ENCODE measurements at places on chromosomes 5 and 9.

GRCh38 chr5:78747705-78748359 is 99.3 kb upstream of the LHFPL2 start:
- no peak for DNase-seq

DNA sequence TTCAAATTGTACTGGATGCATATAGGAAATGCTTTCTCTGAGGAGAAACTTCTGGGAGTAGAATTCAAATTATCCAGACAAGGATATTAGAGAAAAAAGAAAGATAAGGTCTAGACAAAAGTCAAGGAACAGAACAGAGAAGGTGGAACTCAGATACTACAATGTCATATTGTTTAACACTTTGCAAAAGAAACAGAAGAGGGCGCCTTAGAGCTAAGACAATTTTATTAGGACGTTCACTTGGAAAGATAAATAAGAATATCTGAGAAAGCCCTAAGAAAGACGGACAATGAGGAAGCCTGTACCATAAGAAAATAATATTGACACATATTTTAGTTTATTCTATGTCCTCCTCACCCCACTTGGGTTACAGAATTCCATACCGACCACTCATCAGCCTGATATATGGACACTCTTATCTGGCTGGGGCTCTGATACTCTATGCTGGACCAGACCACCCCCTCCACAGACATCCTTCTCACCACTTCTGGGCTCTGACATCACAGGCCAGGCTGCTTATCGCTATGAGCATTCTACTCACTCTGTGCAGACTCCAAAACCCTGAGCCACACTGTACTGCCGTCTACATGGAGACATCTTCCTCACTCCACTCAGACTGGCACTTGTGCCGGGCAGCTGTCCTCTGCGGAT is 9.1 kb upstream of the AK3 start:
- no peak for DNase-seq

DNA sequence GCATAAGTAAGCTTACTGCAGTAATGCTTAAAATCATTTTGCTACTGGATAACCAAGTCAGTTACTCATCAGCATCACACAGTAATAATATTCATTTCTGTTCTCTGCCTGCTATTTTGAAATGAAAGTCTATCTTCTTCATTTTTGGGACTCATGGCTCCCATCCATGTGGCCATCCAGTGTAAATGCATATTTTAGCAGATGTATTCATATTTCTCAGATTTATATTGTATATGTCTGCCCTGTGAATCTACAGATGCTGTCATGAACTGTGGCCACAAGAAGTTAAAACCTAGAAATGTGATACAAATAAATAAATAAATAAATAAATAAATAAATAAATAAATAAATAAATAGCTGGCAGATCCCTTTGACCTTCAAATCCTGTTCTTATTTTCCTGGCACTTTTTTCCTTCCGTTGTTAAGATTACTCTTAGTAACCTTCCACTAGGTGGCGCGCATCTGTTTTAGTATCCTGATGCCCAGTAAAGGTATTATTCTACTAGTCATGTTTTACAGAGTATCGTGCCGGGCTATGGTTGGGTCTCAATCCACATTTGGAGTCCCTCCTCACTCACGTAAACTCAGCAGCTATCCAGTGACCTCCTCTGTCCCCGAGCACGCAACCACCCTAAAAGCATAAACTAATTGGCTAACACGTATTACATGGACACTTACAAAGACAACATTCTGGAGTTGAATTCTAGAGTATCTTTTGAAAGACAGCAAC is 79.2 kb upstream of the IL7R start:
- peak; percentile 60 for DNase-seq

- peak; percentile 27 for DNase-seq
These were observed at the start of gene ZNF462 for GRCh38 chr9:106862821-106863720. Gene ZNF462 (plus strand): TSS chr9:106863166. CDS start chr9:106923384, 60,218 bp downstream.

GRCh38 chr9:653856-654387 is 187.6 kb upstream of the DMRT1 start:
- DNase-seq, result no peak

GRCh38 chr9:94787266-94787665 is 60.8 kb downstream of the AOPEP start:
- DNase-seq, result no peak

DNA sequence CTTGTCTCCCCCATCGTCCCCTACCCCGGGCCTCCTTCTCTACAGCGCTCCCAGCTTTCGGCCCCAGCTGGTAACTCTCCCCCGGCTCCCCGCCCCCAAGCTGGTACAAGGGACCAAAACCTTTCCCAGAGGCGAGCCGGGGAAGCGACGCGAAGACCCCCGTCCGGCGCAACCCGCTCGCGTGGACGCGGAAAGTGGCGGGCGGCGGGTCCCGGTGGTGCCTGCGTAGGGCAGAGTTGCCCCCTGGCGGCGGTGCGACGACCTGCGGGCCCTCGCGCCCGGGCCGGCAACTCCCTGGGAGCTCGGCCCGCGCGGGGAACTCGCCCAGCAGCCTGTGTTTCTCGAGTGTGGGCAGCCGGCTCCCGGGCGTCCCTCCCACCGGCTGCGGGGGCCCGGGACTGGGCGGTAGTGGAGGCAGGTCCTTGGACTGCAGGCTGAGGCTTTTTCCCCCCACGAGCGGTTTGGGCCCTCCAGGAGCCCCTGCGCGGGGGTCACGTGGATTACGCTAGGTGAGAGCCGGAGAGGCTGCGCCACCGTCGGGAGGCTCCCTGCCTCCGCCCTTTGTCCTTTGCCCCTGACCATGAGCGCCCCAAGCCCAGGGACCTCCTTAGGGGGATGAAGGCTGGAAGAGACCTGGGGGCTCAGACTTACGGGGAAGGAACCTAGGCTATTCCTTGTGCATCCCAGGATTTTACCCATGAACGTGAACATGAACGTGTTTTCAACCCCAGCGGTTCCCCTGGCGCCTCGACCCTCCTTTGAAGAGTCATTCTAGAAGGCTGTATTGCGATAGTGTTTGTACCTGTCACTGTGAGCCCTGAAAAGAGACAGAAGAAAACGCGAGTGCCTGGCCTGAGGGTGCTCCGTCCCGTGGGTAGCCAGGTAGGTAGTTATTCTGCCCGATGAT is 2.9 kb upstream of the FOXD1 start:
- peak; percentile 74 for DNase-seq

- DNase-seq, result no peak
These were observed 7.2 kb upstream of the SFXN1 start for GRCh38 chr5:175471196-175471595.

DNA sequence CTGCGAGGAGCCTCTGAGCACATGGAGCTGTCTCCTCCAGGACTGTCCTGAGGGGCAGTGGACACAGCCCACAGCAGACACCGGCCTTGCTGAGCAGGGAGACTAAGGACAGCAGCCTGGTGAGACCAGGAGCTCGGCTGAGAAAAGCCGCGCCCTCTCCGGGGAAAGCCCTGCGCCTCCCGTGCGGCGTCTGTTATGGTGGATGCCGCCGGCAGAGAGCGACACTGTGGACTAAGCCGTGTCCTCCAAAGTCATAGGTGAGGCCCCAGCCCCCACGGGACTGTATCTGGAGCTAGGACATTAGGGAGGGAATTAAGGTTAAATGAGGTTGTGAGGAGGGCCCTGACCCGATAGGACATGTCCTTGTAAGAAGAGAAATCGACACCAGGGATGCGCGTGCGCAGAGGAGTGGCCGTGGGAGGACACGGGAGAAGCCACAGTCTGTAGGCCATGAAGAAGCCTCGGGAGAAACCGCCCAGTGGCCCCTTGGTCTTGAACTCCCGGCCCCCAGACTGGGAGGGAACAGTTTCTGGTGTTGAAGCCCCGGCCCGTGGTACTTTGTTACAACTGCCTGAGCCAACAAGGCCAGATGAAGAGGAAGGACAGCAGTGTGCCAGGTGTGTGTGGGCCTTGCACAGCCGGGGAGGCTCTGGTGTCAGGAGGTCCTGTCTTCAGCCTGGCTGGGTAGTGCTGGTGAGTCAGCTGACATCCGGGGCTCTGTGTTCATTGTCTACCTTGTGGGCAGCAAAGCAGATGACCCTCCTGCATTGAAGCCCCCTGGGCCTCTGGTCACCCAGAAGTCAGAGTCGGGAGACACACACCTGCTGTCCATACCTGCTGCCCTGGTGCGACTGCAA is 22.1 kb downstream of the MRPL36 start:
- no peak for DNase-seq

- no peak for DNase-seq
These were observed 242.2 kb downstream of the FAM114A2 start for GRCh38 chr5:153796527-153796926.

DNA sequence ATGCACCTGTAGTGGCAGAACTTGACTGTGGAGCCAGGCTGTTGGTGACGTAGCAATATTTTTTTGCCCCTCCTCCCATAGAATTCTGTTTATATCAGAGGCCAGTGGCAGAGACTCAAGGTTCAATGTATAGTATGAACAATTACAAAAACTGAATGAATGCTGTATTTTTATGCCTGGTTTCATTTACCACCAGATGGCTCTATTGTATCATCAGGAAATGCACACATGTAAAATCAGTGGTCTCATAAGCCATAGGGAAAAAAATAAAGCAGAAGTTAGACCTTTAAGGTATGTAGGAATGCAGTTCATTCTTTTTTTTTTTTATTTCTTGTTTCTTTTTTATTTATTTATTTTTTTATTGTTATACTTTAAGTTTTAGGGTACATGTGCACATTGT is 43.6 kb downstream of the CCDC192 start:
- DNase-seq, result no peak

Data from right lobe of liver (tissue), 6 donors.